ENCODE measurements at places on chromosomes 16 and 17.
A peak's percentile ranks its signal among the peaks of the same experiment; 100 is the strongest.

GRCh38 chr16:88813269-88814143, 1.8 kb upstream of the APRT start:
- no peak for DNase-seq

GRCh38 chr17:83084621-83085056, 5.2 kb downstream of the METRNL start:
- no peak for DNase-seq

- no peak for DNase-seq
These were observed 25.1 kb upstream of the SLC47A1 start for GRCh38 chr17:19508577-19508867.

DNA sequence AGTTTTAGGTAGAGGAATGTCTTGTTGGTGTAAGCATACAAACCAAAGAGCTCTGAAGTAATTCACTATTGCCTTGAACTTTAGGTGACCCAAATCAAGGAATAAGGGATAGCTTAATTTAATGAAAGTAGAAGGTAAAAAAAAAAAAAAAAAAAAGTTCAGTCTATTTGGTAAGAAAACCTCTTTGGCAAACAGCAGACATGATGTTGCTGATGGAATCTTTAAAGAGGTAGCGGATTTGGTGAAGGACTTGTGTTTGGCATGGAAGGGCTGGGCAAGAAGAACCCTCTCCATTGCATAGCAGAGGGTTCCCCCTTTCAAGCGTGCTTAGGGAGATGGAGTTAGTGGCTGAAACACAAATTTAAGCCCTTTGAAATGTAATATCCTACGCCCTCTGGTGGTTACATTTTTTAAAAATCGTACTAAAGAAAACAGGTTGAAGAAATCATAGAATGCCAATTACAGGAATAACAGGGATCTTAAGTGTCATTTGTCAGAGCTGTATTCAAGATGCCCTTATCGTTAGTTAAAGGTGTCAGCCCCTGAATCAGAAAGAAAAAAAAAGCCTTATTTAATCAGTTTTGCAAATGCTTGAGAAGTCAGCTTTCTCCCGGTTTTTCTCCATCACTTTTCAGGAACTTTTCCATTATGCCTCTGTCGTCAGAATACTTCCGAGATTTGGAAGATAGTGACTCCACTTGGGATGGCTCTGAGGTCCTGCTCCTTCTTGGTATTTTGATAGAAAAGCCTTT, 383.1 kb downstream of the KCNJ2 start:
- no peak for DNase-seq

GRCh38 chr17:37261286-37261685, 114.5 kb upstream of the C17orf78 start:
- no peak for DNase-seq

GRCh38 chr17:50949989-50950877, 84.1 kb upstream of the TOB1 start:
- DNase-seq, result peak; percentile 40

Measured in activated T-cell treated with anti-CD3 and anti-CD28 coated beads for 48 hours (primary cell).